Vagina (tissue), 2 donors: ENCODE measurements at places on chromosomes 5 and 9.

- no peak overlapping the region for H3K4me3 ChIP-seq
- H3K27ac ChIP-seq = no peak overlapping the region
- peaks cover 6% of the 10 kb centered on the region for H3K4me1 ChIP-seq
- DNase-seq = no peak
Measured at GRCh38 chr5:96340357-96340756, 92.7 kb downstream of the PCSK1 start.

GRCh38 chr9:122287214-122287720 lies 22.6 kb downstream of the MRRF start:
- no peak for DNase-seq
- no peaks in the 10 kb centered on the region for H3K27me3 ChIP-seq
- H3K4me3 ChIP-seq = no peak overlapping the region
- H3K36me3 ChIP-seq = no peaks in the 10 kb centered on the region
- H3K27ac ChIP-seq = no peak overlapping the region
- no peaks in the 10 kb centered on the region for H3K4me1 ChIP-seq

DNA sequence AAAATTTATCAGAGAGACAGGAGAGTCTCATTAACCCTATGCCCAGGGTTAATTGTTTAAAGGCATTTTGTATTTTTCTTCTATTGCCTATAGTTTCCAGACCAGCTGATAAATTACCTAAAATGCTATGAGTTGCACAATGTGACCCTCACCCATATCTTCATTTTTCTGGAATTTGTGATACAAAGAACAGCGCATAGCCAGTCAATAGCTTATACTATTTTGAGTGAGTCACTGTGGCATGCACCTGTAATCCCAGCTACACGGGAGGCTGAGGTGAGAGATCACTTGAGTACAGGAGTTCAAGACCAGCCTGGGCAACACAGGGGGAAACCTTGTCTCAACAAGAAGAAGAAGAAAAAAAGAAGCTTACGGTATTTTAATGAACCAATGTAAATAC lies 2.8 kb downstream of the C9orf153 start:
- no peak for DNase-seq
- H3K4me1 ChIP-seq = no peaks in the 10 kb centered on the region
- no peaks in the 10 kb centered on the region for H3K36me3 ChIP-seq
- H3K27me3 ChIP-seq = no peaks in the 10 kb centered on the region

DNA sequence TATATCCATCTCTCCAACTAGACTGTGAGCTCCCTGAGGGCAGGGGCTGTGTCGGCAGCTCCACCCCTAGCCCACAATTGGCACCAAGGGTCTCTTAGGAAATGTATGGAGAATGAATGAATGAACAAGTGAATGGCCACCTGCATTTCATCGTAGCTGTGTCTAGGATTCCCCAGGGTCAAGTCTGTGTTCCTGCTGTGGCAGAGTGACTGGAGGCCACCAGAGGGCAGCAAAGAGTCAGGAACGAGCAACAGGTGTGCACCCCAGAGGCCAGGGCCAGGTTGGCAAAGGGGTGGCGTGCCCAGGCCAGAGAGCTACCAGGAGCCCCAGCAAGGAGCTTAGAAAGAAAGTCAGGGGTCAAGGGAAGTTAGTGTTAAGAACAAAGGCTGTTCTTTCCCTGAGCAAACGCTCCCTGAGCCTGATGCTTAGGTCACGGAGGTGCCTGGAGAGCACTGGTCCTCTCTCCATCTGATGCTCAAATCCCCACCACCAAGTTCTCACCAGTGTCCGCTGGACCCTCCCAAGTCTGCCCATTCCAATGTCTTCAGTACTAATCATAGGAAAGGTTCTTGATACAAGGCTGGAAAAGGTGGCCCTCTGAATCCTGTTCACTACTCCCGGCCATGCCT lies 160.7 kb downstream of the PAX5 start:
- no peak overlapping the region for H3K27ac ChIP-seq
- no peak for DNase-seq
- no peak overlapping the region for H3K4me3 ChIP-seq
- no peaks in the 10 kb centered on the region for H3K4me1 ChIP-seq
- no peaks in the 10 kb centered on the region for H3K27me3 ChIP-seq
- no peaks in the 10 kb centered on the region for H3K36me3 ChIP-seq

DNA sequence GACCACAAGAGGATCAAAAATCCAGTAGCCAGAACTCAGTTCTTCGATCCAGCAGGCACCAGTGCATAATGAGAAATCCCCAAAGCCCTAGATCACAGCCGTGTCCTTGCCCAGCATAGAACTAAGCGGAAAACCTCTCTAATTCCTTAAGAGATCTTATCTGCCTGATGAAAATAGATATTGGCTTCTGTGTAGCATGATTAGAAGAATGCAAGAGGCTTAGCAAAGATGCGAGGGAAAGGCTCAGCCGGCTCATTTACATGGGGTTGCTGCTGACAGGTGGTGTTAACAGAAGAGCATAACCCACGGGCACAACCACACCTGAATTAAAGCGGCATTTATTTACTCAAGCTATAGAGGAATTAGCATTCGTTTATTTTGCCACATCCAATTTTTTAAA lies 400.0 kb upstream of the ADAMTS16 start:
- no peaks in the 10 kb centered on the region for H3K27me3 ChIP-seq
- no peak overlapping the region for H3K4me3 ChIP-seq
- H3K27ac ChIP-seq = no peak overlapping the region

- H3K27me3 ChIP-seq = no peaks in the 10 kb centered on the region
- no peak for DNase-seq
- no peaks in the 10 kb centered on the region for H3K4me1 ChIP-seq
Measured at GRCh38 chr5:131973089-131973712, 27.7 kb upstream of the MEIKIN start.

- H3K4me1 ChIP-seq = peaks cover 2% of the 10 kb centered on the region
- no peak overlapping the region for H3K4me3 ChIP-seq
- DNase-seq = no peak
- H3K27ac ChIP-seq = no peak overlapping the region
- no peaks in the 10 kb centered on the region for H3K36me3 ChIP-seq
Measured at GRCh38 chr5:170639221-170639925, 135.6 kb downstream of the KCNIP1 start.

DNA sequence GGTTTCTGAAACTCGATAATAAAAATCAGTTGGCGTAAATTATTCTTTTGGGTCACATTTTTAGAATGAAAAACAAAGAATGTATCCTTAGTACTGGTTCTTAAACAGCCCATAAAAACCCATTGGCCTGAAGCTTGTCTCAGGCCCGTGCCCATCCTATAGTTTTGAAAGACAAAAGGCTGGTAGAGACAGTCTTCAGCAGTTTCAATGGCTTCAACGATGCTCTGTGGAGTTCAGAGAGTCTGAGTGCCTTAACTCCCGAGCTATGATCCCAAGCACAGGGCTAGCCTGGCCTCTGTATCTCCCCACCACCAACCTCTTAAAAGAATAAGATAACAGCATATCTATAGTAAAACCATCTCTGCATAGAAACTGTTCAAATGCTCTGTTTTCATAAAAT lies 595.0 kb downstream of the CDH12 start:
- H3K27me3 ChIP-seq = no peaks in the 10 kb centered on the region
- H3K4me3 ChIP-seq = no peak overlapping the region
- no peaks in the 10 kb centered on the region for H3K36me3 ChIP-seq
- H3K4me1 ChIP-seq = no peaks in the 10 kb centered on the region

- H3K4me3 ChIP-seq = no peak overlapping the region
- H3K4me1 ChIP-seq = no peaks in the 10 kb centered on the region
- H3K27me3 ChIP-seq = no peaks in the 10 kb centered on the region
- H3K27ac ChIP-seq = no peak overlapping the region
- no peak for DNase-seq
- no peaks in the 10 kb centered on the region for H3K36me3 ChIP-seq
Measured at GRCh38 chr9:101087426-101087825, 58.9 kb downstream of the PLPPR1 start.

DNA sequence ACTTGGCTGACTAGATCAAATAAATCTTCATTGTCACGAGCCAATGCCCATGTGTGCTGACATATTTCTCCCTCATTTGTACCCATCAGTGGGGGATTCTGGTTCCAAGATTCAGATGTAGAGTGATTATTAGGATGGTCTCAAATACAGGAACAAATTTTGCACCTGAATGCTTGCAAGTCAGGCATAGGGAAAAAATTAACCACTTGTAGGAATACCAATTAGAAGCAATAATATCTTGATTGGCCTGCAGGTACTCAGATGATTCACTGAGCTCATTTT lies 69.5 kb downstream of the DMAC1 start:
- H3K36me3 ChIP-seq = no peaks in the 10 kb centered on the region
- no peak overlapping the region for H3K27ac ChIP-seq
- H3K27me3 ChIP-seq = no peaks in the 10 kb centered on the region
- H3K4me3 ChIP-seq = no peak overlapping the region
- H3K4me1 ChIP-seq = no peaks in the 10 kb centered on the region
- no peak for DNase-seq

DNA sequence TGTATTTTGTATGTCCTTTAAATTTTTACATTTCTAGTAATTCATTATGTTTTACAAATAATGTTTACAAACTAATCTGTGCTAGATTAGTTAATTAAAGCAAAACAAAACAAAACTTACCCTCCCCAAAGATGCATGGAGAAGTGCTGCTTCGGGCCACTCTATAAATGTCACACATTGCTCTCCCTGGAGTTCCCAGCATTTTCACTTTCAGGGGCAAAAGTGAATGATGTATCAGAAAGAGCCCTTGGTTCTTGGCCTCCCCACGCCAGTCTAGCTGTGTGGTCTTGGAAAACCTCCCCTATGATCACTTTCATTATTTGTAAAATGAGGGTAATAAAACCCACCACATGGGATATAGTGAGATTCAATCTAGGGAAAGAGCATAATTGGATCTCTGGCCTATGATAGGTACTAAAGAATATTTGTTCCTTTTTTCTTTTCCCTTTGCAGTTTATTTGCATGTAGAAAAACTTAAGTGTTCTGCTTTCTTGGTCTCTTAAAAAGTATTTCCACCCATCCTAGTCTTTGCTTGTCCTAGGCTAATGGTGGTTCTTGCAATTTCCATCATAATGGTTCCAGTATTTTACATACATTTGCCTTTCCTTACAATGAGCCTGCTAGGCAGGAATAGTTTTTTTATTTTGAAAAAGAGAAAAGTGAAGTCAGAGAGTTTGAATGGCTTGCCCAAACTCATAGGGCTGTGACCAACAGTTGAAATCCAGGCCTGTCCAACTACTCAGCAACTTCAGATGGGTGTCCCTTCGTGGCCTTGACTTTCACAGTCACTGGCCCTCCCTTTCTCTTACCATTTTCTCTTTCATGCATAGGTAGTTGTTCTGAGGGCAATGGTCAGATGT lies 184.5 kb upstream of the KLF4 start:
- H3K4me1 ChIP-seq = no peaks in the 10 kb centered on the region
- H3K27ac ChIP-seq = no peak overlapping the region
- H3K4me3 ChIP-seq = no peak overlapping the region
- DNase-seq = no peak
- H3K36me3 ChIP-seq = no peaks in the 10 kb centered on the region

GRCh38 chr9:119218293-119218692 lies 150.9 kb downstream of the BRINP1 start:
- DNase-seq = no peak
- H3K27ac ChIP-seq = no peak overlapping the region
- H3K4me3 ChIP-seq = no peak overlapping the region
- no peaks in the 10 kb centered on the region for H3K27me3 ChIP-seq
- no peaks in the 10 kb centered on the region for H3K36me3 ChIP-seq
- H3K4me1 ChIP-seq = no peaks in the 10 kb centered on the region

GRCh38 chr5:172336676-172337285 lies 53.2 kb upstream of the UBTD2 start:
- H3K27me3 ChIP-seq = no peaks in the 10 kb centered on the region
- peaks cover 6% of the 10 kb centered on the region for H3K4me1 ChIP-seq
- peak overlapping the region; percentile 27 for H3K27ac ChIP-seq
- H3K36me3 ChIP-seq = peaks cover 44% of the 10 kb centered on the region
- H3K4me3 ChIP-seq = no peak overlapping the region
- DNase-seq = no peak

- H3K4me3 ChIP-seq = no peak overlapping the region
- DNase-seq = no peak
- no peaks in the 10 kb centered on the region for H3K27me3 ChIP-seq
- H3K4me1 ChIP-seq = no peaks in the 10 kb centered on the region
- H3K27ac ChIP-seq = no peak overlapping the region
- no peaks in the 10 kb centered on the region for H3K36me3 ChIP-seq
Measured at GRCh38 chr5:133900534-133901270, 67.7 kb downstream of the C5orf15 start.

GRCh38 chr9:33306037-33306436 lies 15.7 kb downstream of the NFX1 start:
- no peak overlapping the region for H3K4me3 ChIP-seq
- no peaks in the 10 kb centered on the region for H3K27me3 ChIP-seq
- H3K36me3 ChIP-seq = no peaks in the 10 kb centered on the region
- no peaks in the 10 kb centered on the region for H3K4me1 ChIP-seq

GRCh38 chr5:163951069-163951468 lies 445.6 kb downstream of the MAT2B start:
- H3K4me3 ChIP-seq = no peak overlapping the region
- no peak overlapping the region for H3K27ac ChIP-seq
- H3K36me3 ChIP-seq = no peaks in the 10 kb centered on the region
- no peaks in the 10 kb centered on the region for H3K27me3 ChIP-seq
